ENCODE measurements at places on chromosomes 4 and X.

GRCh38 chr4:70936200-70936787, 34.1 kb downstream of the MOB1B start:
- DNase-seq = no peak

DNA sequence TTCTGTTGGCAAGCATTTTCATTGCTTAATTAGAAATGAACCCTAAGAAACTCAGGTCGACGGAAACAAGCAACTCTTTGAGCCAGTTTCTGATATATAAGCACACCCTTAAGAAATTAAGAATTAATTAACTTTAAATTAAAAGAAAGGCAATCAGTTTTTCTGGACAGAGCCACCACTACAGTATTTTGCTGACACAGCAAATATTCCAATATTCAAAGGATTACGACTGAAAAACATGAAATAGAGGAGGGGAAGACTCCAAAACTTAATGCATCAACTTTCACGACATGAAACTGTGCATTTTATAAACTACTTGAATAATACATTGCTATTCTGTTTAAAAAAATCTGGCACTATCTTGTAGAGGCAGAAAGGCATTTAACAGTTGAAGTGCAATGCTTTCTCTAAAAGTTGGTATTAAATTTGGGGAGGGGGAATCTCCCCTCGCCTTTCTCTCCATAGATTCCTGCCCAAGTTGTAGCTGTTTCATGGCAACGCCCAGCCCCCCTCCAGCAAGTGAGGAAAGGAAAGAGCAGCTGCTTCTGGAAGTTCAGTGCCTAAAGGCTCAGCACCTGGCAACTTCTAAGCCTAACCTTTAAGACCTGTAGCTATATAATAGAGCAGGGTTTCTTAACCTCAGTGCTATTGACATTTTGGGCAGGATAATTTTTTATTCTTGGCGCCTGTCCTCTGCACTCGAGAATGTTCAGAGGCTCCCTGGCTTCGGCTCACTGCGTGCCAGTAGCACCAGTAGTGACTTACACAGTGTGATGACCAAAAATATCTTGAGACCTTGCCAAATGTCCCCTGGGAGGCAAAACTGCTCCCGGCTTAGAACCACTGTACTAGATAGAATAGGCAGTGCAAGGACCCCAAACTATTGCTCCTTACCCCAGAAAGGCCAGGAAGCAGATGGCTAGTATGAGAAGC, 6.7 kb upstream of the ZCCHC18 start:
- DNase-seq = no peak

- DNase-seq = peak; percentile 77
These were observed 195.2 kb upstream of the STK26 start for GRCh38 chrX:131827935-131828334.

- DNase-seq = no peak
These were observed 333.9 kb downstream of the INPP4B start for GRCh38 chr4:142512161-142512560.

GRCh38 chr4:7960017-7960789, 20.5 kb upstream of the AFAP1 start:
- DNase-seq = no peak

DNA sequence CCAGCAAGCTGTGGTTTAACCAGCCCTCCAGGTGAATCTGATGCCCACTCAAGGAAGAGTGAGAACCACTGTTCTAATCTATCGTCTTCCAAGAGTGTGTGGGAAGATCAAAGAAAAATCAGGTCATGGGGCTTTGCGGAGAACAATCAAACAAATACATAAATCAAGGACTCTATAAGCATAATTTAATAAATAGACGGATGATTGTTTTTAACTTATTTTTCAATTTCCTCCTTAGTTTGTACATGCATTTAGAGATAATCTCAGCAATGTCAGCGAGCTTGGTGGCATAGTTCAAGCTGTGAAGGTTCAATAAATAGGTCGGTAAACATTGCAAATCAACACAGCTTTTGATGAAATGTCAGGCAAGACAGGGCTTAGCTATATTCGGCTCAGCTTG, 84.9 kb downstream of the DMD start:
- no peak for DNase-seq

DNA sequence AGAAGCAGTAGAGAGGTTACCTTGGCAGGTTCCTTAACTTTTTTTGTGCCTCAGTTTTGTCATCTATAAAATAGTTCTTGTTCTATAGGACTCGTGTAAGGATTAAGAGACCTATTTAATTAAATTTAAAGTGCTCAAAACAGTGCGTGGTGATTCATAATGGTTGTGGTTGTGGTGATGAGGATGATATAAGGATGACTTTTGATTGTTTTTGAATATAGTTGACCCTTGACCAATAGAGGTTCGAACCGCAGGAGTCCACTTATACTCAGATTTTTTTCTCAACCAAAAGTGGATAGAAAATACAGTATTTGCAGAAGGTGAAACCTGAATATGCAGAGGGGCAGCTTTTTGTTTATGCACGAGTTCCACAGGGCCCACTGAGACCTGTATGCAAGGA, 14.6 kb downstream of the SMAD1 start:
- no peak for DNase-seq

- no peak for DNase-seq
These were observed 39.9 kb upstream of the MXD4 start for GRCh38 chr4:2301806-2302205.

DNA sequence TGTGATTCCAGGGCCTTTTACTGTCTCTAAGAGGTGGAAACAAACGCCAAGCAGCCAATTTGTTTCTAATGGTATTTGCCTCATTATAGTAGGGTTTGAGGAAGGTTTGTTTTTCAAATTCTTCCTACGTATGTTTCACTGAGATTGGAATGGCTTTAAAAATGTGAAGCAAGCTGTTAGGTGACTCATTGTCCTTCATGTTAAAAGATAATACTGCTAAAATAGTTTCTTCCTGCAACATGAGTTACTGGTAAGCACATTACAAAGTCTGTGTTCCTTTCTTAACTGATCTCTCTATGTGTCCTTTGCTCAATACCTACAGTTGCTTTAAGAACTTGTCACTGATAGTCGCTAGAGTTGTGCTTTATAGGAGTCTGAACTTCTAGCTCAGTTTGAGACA, 1183.9 kb downstream of the RPA4 start:
- no peak for DNase-seq

DNA sequence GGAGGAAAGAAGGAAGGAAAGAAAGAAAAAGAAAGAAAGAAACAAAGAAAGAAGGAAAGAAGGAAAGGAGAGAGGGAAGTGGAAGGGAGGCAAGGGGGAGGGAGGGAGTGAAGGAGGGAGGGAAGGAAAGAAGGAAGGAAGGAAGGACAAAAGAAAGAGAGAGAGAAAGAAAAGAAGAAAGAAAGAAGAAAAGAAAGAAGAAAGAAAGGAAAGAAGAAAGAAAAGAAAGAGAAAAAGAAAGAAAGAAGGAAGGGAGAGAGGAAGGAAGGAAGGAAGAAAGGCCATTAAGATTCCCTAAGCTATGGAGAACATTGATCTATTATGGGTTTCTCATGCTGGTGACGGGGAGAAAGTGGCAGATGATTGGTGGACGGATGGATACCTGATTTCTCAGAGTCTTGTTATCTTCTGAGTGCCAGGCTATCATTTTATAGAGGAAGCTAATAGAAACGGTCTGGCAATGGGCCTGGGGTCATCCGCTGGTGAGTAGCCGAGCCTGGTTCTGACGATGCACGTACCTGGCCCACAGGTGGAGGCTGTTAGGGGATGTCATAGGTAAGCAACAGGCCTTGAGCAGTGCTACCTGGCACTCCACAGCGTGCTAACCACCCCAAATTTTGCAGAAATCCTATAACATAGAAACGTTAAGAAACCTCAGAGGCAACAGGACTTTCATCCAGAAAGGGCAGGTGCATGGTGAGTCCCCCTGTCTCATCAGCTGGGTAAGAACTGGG, 142.9 kb downstream of the SHOX start:
- no peak for DNase-seq

DNA sequence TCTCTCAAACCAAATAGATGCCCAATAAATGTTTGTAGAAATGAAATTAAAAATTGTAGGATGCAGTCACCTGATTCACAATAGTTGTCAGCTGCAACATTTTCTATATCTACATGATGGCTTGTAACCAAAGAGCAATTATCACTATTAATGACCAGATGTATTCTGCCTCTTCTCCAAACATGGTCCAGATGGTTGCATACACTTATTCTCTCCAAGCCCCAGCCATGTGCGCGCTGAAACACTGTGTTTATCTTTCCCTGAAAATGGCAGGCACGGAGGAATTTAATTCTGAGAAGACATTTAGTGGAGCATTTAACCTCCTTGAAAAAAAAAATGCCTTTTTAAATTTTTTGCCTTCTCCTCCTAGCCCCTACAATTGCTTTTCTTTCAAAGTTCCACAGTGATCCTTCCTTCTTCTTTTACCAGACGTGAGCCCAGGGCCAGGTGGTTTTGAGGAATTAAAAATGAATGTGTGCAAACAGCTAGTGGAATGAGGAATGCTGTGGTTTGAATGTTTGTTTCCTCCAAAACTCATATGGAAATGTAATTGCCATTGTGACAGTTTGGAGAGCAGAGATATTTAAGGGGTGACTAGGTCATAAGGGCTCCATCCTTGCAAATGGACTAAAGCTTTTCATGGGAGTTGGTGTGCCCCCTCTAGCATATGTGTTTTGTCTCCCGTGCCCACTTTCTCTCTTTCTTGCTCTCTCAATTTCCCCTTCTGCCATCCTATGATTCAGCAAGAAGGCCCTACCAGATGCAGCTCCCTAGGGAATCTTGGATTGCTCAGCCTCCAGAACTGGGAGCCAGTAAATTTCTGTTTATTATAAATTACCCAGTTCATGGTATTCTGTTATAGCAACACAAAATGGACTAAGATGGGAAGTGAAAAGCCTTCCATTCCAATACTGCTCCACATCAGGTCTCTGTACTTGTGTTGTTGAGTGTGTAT, 136.0 kb downstream of the GABRB1 start:
- DNase-seq = no peak

DNA sequence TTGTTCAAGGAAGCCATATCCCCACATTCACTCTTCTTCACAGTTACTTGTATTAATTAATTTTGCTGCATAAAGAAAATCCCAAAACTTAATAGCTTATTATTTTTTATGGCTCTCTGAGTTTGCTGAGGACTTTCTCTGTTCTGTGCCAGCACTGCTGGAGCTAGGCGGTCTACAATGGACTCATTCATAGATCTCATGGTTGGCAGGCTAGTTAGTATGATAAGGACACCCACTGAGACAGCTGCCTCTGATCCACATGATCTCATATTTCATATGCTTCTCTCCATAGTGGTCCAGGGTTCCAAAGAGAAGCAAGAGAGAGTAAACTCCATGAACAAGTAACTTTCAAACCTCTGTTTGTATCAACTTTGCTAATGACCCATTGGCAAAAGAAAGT, 170.2 kb downstream of the ADGRA3 start:
- no peak for DNase-seq

GRCh38 chrX:6505960-6506359, 29.0 kb downstream of the VCX3A start:
- DNase-seq = no peak

- no peak for DNase-seq
These were observed 57.5 kb upstream of the KLF3 start for GRCh38 chr4:38606587-38606905.

DNA sequence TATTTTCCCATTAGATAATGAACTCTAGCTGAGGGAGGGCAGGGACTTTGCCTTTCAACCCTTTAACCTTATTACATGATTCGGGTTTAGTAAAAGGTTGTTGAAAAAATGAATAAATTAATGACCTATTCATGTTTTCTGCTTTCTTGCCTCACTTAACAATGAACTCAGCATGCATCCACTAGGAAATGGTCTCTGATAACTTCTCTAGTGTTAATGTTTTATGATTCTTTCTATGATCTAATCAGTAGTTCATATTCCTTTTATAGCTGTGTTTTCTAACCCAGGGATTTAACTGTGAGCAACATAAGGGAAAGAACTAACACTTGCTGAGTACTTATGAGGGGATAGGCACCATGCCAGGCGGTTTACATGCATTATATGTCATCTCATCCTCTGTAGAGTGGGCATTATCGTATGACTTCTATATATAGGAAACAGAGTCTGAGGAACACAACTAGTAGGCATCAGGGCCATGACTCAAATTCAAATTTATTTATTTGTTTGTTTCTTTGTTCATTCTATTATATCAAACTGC, 236.7 kb upstream of the MAB21L2 start:
- no peak for DNase-seq

GRCh38 chr4:185730387-185730786, 81.6 kb downstream of the SORBS2 start:
- peak; percentile 55 for DNase-seq

GRCh38 chr4:110248831-110249253, 50.4 kb upstream of the ELOVL6 start:
- no peak for DNase-seq

DNA sequence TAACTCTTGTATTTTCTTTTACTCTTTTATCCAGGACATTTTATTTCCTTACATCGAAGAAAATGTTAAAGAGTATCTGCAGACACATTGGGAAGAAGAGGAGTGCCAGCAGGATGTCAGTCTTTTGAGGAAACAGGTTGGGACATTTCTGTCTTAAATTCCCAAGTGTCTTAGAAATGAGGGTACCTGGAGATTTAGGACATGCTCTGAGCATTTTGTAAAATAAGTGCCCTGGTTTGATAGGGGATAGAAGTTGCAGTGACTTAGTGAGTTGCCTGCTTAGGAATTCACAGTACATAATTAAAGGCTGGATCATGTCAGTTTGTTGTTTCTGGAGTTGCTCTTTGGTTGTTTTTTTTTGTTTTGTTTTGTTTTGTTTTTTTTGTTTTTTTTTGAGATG, 17.5 kb downstream of the ENOPH1 start:
- DNase-seq = no peak

GRCh38 chrX:66144258-66144657, 19.8 kb upstream of the HEPH start:
- DNase-seq = no peak

Data from GM23338 (cell line).